Right atrium auricular region (tissue), 2 donors: ENCODE measurements at places on chromosomes 5 and 9.
A peak's percentile ranks its signal among the peaks of the same experiment; 100 is the strongest.

DNA sequence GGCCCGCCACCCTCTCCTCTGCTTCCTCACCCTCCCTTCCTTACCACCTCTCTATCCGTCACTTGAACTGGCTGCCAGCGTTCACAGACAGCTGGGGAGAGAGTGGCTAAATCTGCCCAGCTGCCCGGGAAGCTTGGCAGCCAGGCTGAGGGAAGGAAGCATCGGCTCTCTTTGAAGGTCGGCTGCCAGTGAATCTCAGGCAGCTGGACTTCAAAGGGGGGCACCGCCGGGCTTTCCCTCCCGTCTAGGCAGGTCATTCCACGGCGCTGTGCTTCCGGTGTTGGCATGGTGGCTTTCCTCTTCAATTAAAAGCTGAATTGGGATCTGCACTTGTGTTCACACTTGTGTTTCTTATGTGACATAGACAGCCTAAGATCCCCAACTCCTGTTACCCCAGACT is 174.0 kb downstream of the GDNF start:
- DNase-seq: peak; percentile 59

DNA sequence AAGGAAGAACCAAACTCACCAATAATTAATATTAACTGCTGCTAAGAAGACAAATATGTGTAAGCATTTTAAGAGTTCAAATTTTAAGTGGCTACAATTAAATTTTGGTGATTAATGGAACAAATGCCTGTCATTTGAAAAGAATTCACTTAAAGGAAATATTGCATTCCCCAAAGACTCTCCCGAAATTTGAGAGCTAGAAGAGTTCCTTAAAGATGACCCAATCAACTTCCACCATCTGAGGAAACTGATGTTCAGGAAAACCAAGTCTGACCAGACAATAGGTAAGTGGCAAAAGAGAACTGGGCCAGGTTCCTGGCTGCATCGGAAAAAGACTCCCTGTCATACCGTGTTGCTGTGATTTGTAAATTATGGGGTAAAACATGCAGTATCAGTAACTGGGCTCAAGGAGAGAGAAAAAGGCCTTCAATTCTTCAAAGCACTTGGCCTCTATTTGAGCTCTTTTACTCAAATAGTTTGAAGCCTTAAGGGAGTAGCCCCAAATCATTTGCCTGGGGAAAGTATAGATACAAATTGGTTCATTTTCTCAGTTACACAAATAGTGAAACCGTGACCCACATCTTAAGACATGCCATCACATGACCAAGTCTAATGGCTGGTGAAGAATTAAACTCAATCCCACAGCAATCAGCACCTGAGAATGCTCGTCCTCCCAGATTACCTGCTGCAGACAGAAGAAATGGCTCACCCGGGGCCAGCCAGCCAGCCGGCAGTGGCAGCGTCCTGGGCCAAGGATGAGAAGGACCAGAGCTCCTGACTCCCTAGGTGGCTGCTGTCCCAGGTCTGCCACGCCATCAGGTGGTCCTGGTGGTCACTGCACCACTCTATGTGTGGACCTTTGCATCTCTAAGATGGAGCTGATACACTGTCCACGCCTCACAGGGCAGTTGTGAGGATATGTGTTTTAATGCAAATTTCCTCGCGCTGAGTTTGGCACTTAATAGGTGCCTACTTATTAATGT is 162.9 kb downstream of the TTLL11 start:
- DNase-seq: no peak

- DNase-seq: no peak
Observed at GRCh38 chr9:132647355-132647754, 22.4 kb downstream of the DDX31 start.

- DNase-seq: no peak
Observed at GRCh38 chr5:32290922-32291321, 21.8 kb downstream of the MTMR12 start.

GRCh38 chr9:126217797-126218196 is 108.8 kb upstream of the MVB12B start:
- no peak for DNase-seq

- no peak for DNase-seq
Observed at GRCh38 chr5:151523335-151523734, 67.8 kb downstream of the FAT2 start.

DNA sequence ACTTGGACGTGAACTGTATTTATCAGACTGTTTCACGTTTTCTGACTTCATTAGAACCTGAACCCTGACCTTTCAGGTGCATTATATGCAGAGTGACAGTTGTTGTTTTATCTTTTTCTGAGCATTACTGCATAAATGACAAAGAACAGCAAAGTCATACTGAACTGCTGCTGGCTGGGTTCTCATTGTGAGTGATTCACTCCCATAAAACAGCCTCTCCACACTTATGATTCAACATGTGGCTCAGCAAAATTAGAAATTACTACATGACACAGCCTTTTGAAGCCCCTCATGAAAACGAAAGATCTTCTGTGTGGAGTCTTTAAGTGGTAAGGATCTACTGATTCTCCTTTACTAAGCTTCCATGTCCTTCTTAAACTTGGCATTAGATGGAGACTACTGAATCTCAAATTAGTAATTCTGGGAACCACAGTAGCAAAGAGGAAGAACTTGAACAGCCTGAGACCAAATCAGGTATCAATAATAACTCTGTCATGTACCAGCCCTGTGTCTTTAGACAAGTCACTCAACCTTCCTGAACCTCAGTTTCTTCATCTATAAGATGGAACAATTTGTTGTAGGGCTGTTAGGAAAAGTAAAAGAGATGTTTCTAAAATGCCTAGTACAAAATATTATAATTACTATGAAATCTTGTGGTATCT is 172.3 kb upstream of the GNA14 start:
- DNase-seq: no peak

GRCh38 chr5:119328753-119329602 is 26.8 kb upstream of the TNFAIP8 start:
- no peak for DNase-seq

DNA sequence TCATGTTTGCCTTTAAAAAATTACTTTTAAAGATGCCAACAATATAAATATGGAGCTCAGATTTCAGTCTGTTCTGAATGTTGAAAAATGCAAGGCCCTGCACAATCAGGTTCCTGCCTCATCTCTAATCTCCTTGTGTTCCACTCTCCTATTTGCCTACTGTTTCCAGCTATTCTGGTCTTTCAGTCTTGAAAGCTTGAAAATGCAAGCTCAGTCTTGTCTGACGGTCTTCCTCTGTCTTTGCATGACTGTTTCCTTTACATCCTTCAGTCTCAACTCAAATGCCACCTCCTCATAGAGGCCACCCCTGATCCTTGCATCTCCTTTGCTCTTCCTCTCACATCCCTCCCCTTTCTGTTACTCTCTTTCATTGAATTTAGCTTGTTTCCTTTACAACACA is 354.9 kb downstream of the KIF4B start:
- DNase-seq: no peak

DNA sequence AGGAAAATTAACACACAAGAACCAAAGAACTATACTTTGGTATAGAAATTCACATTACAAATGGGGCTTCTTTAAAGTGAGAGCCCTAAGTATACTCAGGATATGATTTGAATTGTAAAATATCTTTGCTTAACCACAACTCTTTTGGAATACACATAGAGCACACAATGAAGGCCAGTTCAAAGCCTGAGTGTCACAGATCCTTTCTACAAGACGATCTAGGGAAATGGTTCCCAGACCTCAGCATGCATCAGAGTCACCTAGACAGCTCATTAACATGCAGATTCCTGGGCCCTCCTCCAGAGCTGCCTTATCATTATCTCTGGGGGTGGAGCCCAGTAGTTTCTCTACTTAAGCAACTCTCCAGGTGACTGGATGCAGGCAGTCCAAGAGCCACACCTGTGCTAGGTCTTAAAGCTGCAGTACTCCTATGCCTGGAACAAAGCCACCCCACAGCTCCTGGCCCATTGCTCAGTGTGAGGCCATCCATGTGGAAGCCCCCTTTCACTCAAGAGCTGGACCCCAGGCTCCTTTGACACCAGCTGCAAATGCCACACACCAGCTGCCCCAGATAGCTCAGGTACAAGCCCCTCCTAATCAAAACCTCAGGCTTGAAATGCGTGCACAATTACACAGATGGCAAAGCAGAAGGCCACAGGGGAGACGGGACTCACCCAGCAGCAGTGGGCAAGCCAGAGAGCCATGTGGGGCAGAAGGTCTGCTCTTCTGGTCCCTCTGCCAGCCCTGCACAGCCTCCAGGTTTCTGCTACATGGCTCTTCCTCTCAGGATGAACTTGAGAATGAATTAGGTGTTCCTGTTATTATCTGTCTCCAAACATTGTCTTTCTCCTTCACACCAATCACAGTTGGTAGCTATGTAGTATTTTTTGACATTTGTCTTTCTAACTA is 106.1 kb downstream of the SH3TC2 start:
- DNase-seq: no peak

GRCh38 chr9:35675204-35675603 is 1.5 kb downstream of the CA9 start:
- DNase-seq: no peak
